ENCODE measurements at places on chromosomes 3 and 15.
A peak's percentile ranks its signal among the peaks of the same experiment; 100 is the strongest.

GRCh38 chr15:26864664-26865191, 2.1 kb upstream of the GABRA5 start:
- peak; percentile 53 for DNase-seq

GRCh38 chr3:187590861-187591576, 79.2 kb downstream of the SST start:
- no peak for DNase-seq

DNA sequence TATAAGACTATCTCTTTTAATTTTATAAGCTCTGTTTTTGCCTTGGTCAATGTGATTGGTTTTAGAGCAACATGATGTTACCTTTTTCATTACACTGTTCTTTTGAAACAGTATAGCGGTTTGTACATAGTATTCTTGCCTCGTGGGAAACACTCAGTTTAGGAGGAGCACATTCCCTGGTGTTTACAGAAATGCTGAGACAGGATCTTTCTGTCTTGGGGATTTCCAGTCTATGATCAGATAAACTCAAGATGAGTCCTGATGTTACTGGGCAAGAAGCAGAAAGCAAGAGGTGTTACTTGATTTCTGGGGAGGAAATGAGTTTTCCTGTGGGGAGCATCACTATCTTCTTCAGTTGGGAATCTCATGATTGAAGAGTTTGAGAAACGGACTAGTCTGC, 2.5 kb downstream of the TMEM266 start:
- DNase-seq, result no peak

DNA sequence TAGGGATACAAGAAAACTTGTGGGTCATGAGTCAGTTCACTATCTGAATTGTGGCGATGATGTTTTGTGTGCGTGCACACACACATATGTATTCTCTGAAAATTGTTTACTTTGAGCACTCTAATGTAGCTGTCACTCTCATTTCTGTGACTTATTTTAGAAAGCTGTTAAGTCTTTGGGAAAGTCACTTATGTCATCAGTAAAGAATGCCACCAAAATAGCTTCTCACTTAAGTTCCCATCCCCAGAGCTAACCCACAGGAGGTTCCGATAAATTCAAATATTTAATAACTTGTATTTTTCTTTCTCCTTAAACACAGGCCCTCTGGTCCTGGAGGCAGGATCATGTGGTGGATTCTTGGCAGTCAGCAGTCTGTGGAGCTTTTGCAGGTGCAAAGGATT, 138.3 kb downstream of the LRIG1 start:
- no peak for DNase-seq

Measured in NCI-H1105 treated with DMSO at 0.1 percent for 48 hours (cell line).